Stimulated activated CD8-positive, alpha-beta memory T cell treated with anti-CD3 and anti-CD28 coated beads, Interleukin-7, amount 100 ng/mL, for 48 hours (primary cell): ENCODE measurements at places on chromosomes 11 and 22.

DNA sequence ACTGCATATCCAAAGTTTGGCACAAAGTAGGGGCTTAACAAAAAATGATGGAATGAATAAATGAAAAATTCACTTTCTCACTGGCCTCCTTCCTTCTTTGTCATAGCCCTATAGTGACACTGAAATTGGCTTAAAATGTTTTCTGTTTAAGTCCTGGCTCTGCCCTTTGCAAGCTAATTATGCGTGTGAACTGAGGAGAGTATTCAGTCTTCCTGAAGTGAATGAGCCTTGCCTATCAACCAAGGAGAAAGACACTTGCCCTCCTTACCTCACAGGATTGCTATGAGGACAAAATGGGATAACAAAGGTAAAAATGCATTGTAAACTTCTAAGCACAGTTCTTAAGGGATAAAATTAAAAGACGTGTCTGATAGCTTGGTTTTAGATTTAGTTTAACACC, 729.8 kb upstream of the ANO3 start:
- DNase-seq = no peak

GRCh38 chr22:33300165-33300564, 242.0 kb upstream of the SYN3 start:
- DNase-seq = no peak

DNA sequence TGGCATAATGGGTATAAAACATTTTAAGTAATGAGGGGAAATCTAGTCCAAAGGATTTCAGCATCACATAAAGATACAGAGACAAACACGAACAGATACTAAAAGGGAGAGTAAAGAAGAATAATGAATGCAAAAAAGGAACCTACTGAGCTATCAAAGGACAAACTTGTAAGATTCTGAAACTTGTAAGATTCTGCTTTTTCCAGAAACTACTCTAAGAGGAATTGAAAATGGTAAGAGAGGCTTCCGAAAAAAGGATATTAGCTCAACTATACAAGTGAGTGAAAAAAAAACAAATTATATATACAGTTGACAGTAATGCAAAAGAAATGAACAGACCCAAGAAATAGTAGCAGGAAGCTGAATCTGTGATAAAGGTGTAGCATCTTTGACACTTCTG, 37.7 kb downstream of the POLD3 start:
- DNase-seq = no peak

DNA sequence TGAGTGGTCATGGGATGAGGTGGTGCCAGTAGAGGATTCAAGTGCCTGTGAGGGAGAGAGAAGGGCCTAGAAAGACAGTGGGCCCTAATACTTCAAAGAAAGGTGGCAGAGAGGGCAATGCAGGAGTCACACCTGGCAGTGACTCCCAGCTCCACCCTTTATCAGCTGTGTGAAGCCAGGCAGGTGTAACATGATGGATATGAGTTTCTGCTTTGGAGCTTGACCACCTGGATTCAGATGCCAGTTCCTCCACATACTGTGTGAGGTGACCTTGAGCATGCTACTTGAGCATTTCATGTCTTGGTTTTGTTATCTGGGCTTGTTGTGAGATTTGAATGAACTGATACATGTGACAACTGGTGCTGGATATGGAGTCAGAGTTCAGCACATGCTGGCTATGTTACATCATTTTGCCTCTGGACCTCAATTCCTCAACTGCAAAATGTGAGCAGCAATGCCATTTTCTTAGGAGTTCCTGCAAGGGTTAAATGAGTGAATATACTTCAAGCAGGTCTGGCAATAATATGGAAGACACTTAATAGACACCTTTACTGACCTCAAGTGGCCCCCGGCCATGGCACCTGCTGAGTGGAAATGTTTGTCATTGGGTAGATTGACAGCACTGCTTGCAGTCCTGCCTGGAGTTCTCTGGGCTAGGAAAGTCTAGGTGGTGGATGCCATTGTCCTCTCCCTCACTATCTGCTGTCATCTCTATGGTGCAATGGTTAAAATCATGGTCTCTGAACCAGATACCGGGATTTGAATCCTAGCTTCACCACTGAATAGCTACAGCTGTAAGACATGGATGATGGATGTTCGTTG, 83.3 kb downstream of the MICAL2 start:
- DNase-seq = no peak

- DNase-seq = no peak
These were observed 1.5 kb downstream of the GALNT18 start for GRCh38 chr11:11620173-11620920.

DNA sequence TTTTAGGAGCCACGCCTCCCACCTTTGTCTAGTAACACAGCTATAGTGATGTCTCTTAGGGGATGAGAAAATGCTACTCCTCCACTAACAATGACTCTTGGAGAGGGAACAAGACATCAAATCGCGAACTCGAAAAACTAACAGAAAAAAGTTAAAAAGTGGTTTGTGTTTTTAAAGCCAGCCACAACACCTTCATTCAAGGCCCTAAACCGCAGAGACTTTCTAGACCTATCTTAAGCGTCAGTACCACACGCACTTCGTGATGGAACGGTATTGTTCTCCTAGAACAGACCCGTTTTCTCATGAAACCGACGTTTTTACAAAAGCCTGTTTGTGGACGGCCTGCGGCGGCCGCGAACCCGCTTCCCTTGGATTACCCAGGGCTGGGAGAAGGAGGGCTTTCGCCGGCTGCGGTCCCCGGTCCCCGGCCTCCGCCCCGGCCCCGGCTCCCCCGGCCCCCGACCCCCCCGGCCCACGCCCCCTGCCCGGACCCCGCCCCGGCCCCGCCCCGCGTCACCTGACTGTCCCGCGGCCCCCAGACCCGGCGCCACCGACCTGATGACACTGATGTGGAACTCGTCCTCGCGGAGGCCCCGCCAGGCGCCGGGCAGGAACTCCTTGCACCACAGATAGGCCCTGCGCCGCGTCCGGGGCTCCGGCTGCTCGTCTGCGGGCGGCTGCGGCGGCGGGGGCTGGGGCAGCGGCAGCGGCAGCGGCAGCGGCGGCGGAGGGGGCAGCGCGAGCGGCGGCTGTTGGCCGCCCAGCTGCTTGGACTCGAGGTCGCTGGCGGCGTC, 718 bp downstream of the CHKA start:
- DNase-seq = peak; percentile 8
